ENCODE measurements at places on chromosomes 2 and 18. TPM values are rescaled to one million over a fixed set of nuclear protein-coding genes. Genes with fewer than 3 reads are reported as not detected.

DNA sequence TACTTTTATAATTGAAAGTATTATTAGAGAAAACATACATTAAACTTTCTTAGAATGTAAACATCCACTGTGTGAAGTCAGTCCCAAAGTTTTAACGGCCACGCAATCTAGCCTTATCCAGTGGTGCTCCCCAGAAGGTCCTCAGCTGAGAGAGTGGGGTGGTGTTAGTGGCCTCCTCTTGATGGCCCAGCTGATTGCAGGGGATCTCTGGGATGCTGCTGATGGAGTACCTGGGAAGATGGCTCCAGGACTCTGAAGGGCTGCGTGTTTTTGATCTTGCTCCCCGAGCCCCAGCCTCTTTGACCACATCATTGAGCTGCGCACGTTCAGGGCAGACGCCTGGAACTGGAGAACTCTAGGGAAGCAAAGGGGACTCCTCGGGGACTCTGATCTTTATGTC lies 181.4 kb downstream of the FAM210A start:
- no peak for DNase-seq

DNA sequence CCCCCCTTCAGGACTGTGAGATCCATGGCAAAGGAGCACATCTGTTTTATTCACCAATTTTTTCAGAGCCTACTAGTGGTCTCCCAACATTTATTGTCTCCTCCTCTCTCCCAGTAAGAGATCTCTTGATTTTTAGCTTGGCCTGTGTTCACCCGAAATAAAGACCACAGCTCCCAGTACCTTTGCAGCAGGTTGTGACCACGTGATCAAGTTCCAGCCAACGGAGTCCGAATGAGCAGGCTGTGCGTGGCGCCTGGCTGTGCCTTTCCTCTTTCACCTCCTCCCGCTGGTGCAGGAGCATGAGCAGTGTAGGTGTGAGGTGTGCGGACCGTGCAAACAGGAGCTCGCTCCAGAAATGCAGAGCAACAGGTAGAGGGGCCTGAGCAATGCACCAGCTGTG lies 143.6 kb upstream of the GLI2 start:
- no peak for DNase-seq

DNA sequence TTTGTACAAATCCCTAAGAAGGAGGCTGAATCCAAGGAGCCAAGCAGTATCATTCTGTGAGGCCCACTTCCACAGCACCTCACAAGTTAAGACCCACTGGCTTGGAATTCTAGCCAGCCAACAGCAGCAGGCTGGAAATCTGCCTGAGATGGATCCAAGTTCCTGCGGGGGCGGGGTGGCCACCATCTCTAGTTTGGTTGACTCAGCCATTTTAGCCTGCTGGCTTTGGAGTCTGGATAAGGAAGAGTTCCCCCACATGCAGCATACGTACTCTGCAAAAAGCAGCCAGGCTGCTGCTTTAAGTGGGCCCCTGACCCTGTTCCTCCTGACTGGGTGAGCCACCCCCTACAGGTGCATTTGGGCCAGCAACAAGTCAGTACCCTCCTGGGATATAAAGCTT lies 65.2 kb downstream of the FARP2 start:
- no peak for DNase-seq

GRCh38 chr18:64966667-64967066 lies 784.1 kb upstream of the CDH7 start:
- DNase-seq: no peak

DNA sequence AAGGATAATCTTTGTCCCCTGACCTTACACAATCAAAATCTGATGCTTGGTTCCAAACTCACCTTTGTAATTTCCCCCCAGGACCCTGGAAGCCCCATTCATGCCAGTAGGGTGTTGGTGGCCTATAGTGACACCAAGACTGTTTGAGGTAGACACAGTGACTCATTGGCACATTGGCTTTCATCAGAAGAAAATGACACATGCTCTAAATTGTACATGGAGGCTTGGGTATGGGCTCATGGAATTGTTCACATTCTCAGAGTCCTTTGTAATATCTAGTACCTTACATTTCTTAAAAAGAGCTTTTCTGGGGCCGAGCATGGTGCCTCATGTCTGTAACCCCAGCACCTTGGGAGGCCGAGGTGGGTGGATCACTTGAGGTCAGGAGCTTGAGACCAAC lies 61.2 kb upstream of the LRPPRC start:
- no peak for DNase-seq

DNA sequence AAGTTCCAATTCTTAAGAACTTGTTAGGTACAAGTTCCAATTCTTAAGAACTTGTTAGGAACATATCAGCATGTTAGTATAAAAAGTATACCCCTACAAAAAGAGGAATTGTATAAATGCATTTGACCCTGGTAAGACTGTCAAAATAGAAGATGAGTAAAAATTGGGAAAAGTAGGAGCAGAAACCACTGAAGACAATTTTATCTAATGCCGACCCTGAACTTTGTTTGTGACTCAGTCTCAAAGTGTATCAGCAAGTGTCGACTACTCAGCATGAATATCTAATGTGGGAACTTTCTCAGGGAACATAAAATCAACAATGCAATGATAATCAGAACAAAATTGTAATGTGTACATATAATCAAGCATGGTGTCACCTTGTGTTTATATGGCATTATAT lies 583 bp upstream of the CD226 start:
- no peak for DNase-seq

PAX8 gene
- total RNA-seq: under 0.01 TPM

GRHL1 gene
- 0.76 TPM for total RNA-seq

DNA sequence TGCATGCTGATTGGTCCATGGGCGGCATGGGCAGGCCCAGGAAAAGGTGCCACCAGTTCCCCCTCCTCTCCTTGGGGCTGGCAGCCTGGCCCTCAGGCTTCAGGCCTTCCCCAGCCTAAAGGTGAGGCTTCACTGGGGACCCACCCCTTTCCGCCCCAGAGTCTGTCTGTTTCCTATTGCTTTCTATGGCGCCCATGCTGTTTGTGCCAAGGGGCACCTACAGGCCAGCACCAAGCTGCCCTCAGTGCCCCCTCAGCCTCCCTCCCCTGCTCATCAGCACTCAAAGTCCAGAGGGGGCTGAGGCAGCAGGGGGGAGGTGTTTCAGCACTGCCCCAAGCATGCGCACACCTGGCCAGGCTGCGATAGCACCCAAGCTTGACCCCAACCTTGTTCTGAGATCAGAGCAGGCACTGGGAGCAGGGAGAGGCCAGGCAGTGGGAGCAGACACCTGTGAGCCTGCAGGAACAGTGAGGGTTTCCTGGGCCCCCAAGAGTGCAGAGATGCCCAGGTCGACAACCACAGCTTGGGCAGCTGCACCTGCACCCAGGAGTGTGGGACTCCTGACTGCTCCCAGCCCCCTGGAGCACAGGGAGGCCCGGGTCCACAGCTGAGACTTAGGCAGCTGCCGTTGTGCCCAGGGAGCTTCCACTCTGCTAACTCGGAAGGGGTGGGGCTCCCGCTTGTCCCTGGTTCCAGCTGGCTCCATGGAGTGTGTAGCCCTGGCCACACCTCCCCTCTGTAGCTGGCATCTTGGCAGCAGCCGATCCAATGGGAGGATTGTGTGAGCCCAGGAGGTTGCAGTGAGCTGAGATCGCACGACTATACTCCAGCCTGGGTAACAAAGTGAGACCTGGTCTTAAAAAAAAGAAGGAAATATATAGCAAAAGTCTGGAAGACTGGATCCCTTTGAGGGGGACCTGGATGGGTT lies 69.1 kb downstream of the NCAPH start:
- DNase-seq: no peak

DNA sequence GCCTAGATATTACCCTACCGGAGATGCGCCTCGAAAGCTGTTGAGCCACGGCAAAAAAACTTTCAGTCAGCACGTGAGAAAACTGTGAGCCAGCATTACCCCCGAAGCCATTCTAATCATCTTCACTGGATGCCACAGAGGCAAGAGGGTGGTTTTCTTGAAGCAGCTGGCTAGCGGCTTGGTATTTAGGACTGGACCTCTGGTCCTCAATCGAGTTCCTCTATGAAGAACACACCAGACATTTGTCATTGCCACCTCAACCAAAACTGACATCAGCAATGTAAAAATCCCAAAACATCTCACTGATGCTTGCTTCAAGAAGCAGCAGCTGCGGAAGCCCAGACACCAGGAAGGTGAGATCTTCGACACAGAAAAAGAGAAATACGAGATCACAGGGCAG lies 52.8 kb upstream of the SLC66A3 start:
- DNase-seq: no peak

STK39 gene
- total RNA-seq: 2.8 TPM

- no peak for DNase-seq
Measured at GRCh38 chr18:3877678-3878077, 427.7 kb downstream of the TGIF1 start.

- peak; percentile 47 for DNase-seq
Measured at GRCh38 chr2:204228169-204228886, 291.8 kb downstream of the ICOS start.

DNA sequence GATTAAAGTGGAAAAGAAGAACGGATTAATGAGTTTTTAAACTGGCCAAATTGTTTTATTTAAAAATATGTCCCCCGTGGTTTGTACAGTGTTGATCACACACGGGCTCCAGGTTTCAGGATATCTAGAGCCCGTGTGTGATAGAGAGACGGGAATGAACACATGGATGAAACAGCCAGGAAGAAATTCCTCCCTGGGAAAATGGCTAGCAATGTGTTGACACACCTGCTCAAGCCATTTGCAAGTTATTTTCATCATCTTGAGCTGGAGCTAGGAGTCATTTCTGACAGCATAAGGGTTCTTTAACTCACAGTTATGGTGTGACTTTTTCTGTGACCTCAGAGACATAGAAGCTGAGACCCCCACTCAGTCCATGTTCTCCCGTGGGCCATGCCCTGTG lies 81.6 kb downstream of the LRRFIP1 start:
- no peak for DNase-seq

GRCh38 chr2:25566094-25566493 lies 107.3 kb downstream of the DTNB start:
- no peak for DNase-seq

NEURL3 gene
- total RNA-seq: 0.13 TPM
